ENCODE measurements at places on chromosomes 5 and 9.

DNA sequence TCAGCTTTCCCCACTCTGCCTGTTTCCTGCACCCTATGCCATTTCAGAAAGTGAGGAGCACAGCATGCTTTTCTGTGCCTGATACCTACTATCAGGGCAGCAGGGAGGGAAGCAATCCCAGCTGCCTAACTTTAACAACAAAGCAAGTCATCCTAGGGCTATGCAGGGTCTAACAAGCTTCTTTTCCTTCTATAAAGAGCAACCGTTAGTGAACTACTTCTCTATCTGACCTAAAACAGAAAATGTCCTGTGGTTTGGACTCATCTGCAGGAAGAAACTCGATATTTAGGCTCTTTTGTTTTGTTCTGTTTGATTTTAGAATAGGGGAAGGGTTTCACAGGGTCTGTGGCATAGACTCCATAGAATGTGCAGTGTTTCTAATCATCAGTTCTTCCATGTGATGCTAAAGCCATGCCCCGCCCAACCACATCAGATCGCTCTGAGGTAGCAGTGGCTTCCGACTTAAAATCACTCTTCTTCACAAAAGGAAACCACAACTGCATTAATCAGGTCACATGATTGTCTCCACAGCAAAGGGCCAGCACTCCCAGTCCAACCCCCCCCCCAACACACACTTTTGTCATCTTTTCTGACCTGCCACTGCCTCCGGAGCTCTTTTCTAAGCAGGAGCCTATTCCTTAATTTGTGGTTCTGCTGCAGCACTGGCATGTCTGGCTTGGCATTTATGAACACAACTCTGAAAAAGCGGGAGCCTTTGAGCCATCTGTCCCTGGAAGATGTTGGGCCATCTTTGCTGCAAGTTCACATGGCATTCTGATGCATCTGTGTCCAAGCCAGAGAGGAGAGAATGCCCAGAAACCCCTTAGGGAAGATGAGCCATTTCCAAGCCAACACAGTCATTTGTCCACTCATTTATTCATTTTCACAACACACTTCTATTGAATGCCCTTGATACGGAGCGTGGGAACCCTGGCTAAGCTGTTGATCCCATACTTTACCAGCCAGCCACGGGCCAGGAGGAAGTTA lies 71.6 kb downstream of the CFAP90 start:
- DNase-seq: no peak

DNA sequence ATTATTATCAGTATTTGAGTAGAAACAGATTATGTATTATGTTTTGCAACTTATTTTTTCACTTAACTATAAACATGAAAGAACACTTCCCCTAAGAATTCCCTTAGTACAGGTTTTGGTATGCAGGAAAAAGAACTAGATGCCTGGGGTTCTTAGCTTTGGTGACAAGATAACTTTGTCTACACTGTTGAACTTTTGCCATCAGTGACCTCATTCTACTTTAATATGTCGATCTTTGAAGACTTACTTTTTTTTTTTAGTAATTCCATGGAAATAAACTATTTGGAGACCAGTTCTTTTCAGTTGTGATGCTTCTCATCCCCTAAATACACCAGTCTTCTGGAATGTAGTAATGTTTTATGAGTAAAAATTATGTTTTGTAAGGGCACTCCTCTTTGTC lies 34.3 kb downstream of the ZNF462 start:
- DNase-seq: no peak

DNA sequence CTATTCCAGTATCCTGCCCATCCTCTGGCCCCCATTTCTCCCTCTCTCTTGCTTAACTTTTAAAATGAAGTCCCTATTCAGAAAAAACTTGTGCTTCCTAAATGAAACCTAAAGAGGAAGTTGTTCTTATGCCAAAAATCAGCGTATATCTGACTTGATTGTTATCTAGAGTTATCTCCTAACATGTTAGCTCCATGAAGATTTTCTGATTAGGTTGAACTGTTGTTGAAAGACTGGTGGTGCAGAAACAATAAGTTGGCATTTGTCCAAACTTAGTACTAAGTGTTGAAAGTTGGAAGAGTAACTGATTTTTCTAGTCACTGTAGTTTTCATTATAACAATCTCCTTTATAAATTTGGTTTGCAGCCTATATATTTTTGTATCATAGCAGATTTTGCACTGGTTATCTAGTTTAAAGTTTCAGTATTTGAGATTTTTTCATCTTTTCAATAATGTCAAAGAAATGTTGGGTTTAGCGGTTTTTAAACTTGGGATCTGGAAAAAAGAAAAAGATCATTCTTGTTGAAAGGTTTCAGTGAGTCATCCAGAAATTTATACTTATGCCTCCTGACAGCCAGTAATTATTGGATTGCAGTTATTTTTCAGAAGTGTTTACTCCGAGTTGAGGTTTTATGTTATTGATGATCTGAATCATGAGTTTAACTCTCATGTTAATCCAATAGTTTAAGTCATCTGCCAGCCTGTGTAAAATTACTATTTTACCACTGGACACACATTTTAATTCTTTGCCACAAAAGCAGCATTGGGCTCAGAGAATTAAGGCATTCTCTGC lies 60.6 kb downstream of the PAM start:
- no peak for DNase-seq

- no peak for DNase-seq
Measured at GRCh38 chr5:38889424-38889823, 43.6 kb downstream of the OSMR start.

- DNase-seq: no peak
Measured at GRCh38 chr9:121690316-121690715, 38.9 kb downstream of the DAB2IP start.

GRCh38 chr9:96022445-96023051 lies 147.1 kb downstream of the ERCC6L2 start:
- DNase-seq: no peak

DNA sequence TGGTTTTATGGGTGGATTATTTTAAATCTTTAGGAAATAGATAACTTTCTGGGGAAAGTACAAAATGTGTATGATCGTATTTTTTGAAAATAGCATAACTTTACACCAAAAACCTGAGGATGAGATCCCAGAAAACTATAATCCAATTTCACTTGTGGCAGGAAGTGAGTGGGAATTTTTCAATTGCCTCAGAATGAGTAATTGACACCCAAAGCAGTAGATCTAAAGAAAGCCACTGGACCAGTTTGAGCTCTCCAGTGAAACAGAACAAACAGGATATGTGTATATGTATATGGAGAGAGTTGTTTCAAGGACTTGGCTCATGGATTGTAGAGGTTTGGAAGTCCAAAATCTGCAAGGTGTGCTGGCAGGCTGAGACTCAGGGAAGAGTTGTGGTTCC lies 109.2 kb upstream of the SHB start:
- DNase-seq: no peak

DNA sequence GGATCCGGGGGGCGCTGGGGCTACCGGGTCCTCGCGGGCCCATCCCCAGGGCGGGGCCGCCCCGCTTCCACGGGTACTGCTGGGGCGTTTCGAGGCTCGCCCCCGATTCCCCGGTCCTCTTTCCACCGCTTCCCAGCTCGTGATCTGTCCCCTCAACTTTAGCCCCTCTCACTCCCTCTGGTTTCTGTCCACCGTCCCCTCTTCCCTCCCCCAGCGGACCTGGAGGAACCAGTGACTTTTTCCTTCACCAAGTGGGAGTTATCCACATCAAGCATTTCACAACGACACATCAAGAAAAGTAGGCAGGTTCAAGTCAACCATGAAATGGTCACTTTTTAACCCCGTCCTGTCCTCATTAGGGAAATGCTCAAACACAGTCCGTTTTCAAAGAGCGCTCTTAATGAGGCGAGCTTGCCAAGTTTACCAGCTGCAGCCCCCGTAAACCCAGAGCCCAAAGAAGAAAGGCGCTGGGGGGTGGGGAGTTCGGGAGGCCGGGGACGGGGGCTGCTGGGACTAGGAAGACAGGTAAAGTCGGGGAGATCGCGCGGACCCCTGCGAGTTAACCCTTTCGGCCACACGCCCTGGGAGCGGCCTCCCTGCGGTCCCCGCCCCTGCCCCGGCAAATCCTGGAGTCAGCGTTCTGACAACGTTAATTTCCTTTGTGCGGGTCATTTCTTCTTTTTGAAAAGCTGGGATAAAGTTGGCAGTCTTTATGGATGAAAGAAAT lies 2.1 kb upstream of the NFIB start:
- no peak for DNase-seq

- DNase-seq: no peak
Measured at GRCh38 chr9:92312887-92313623, 12.1 kb downstream of the NOL8 start.

DNA sequence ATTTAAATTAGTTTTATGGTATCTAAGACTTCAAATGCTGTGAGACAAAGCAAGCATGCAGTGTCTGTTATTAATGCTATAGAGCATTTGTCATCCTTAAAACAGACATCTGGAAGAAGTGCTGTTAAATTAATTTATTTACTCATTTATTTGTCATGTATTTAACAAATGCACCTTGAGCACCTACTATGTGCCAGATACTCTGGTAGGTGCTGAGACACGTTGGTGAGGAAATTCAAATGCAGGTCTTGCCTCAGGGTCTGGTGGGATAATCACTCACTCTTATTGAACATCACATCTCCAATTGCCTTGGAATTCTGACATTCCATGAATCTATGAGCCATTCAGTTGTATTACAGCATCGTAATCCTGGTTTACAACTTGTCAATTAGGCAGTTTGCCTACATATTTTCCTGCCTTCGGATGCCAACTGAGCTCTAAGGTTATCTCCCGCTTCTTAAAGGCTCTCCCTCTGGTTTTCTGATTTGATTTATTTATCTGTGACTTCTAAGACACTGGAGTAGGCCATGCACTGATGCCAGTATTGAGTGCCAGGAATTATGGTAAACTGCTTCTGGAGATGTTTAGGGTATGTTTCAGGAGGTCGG lies 56.0 kb upstream of the RPS23 start:
- DNase-seq: no peak

- DNase-seq: no peak
Measured at GRCh38 chr5:146527785-146528184, 11.8 kb upstream of the GPR151 start.

GRCh38 chr9:89880161-89880560 lies 275.3 kb downstream of the GADD45G start:
- no peak for DNase-seq

- no peak for DNase-seq
Measured at GRCh38 chr9:80352967-80353366, 781.2 kb downstream of the TLE4 start.

DNA sequence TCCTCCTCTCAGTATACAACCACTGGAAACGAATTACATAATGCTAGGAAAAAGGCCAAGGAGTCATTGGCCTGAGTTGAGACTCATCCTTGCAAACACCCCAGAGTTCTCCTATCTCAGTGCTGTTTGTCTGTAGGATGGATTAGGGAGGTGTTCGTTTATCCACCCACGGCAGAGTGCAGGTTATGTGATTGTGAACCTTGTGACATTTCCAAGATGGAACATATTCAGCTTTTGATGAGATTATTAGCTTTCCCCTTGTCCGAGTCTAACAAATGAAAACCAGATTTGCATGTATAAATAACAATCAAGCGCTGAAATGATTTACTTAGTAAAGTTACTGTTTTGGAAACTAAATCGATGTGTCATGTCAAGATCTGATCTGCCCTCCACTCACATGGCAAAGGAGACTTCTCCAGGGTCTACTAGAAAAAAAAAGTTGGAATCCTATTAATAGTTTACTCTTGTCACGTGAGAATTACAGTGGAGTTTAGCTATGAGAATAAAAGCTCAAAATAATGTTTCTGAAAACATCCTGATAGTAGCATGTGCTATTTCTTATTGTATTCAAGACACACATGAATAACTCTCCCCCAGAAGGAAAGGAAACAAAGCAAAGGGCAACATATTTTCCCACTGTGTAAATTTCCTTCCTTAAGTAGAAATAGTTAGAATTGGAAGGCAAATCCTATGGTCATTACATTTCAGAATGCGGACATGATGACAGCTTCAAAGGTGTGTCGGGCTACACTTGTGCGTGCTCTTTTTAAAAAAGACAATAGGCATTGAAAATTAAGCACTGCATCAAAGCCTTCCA lies 600.4 kb downstream of the EBF1 start:
- DNase-seq: no peak

DNA sequence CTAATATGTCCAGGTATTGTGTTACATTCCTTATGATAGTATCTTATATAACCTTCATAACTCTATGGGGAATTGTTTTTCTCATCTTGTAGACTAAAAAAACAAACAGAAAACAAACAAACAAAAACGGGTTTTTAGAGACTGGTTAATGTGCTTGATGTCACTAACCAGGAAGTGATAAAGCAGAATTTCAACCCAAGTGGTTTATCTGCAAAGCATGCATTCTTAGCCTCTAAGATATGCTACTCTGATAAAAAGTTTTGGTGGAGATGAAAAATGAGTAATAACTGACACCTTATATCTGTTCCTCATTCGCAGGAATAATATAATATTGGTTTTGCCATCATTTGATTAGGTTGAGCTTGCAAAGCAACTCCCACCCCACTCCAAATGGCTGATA lies 53.4 kb downstream of the PUM3 start:
- no peak for DNase-seq

DNA sequence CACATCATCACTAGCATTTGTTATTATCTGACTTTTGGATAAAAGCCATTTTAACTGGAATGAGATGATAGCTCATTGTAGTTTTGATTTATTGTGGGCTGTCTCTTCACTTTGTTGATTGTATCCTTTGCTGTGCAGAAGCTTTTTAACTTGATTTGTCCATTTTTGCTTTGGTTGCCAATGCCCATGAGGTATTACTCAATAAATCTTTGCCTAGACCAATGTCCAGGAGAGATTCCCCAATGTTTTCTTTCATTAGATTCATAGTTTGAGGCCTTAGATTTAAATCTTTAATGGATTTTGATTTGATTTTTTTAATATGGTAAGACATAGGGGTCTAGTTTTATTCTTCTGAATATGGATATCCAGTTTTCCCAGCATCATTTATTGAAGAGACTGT lies 28.8 kb upstream of the SMARCA2 start:
- no peak for DNase-seq

DNA sequence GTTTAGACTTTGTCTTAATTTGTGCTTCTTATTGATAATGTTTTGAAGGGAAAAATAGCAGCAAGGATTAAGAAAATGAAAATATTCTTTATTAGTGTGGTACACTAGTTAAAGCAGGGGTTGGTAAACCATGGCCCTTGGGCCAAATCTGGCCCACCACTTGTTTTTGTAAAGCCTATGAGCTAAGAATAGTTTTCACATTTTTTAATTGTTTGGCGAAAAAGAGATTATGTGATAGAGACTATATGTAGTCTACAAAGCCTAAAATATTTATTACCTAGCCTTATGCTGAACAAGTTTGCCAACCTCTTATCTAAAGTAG lies 57.2 kb downstream of the KCNN2 start:
- no peak for DNase-seq

- DNase-seq: no peak
Measured at GRCh38 chr5:6752236-6752635, 39.0 kb downstream of the TENT4A start.

GRCh38 chr9:93724852-93725251 lies 148.5 kb downstream of the PHF2 start:
- DNase-seq: no peak

DNA sequence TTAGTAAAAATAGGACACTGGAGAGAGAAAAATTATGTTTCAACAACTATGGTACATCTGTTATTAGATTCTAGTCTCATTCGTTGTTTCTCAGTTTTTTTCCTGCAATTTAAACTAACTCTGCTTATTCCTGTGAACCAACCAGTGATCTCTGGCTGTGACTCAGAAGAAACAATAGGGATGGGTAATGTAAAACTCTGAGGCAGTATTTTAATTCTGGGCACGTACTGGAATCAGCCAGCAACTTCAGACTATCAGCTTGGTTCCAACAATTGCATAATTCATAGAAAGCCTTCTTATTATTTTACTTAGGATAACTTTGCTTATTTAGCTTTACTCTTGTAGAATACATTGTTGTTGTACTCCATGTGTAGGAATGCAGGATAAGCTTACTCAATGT lies 28.8 kb downstream of the MLLT3 start:
- no peak for DNase-seq

- DNase-seq: no peak
Measured at GRCh38 chr5:174155706-174156105, 110.2 kb downstream of the NSG2 start.
